Endothelial cell of umbilical vein (primary cell): ENCODE measurements at places on chromosomes 1 and 21. TPM values are rescaled to one million over a fixed set of nuclear protein-coding genes. Genes with fewer than 3 reads are reported as not detected.

The SPOCD1 gene
- 0.27 and 24.9 TPM in 2 replicates for total RNA-seq

The AVPR1B gene
- not detected in 2 replicates for total RNA-seq

The AADACL3 gene
- not detected in 2 replicates for total RNA-seq

The CASZ1 gene
- 5.1 and 5.2 TPM in 2 replicates for total RNA-seq

The TNFRSF1B gene
- 65.9 and 66.0 TPM in 2 replicates for total RNA-seq

The LEPROT gene
- 71.7 and 80.6 TPM in 2 replicates for total RNA-seq

The UAP1 gene
- total RNA-seq: 89.8 and 91.5 TPM in 2 replicates

The BTBD8 gene
- total RNA-seq: 1.5 and 1.7 TPM in 2 replicates

The SLC44A3 gene
- total RNA-seq: 0.42 and 0.58 TPM in 2 replicates

The BCAN gene
- total RNA-seq: not detected in 2 replicates

The CDCA8 gene
- 43.7 and 45.7 TPM in 2 replicates for total RNA-seq

The PTPRC gene
- not detected in 2 replicates for total RNA-seq

The OPRD1 gene
- total RNA-seq: not detected in 2 replicates

The ITLN2 gene
- not detected in 2 replicates for total RNA-seq

The UTP25 gene
- 10.5 and 11.7 TPM in 2 replicates for total RNA-seq

The MYOG gene
- not detected in 2 replicates for total RNA-seq

The AMY2B gene
- total RNA-seq: 1.2 and 1.8 TPM in 2 replicates

The SLAMF6 gene
- total RNA-seq: not detected in 2 replicates

The KLHDC9 gene
- 1.1 and 1.4 TPM in 2 replicates for total RNA-seq

The SERPINC1 gene
- total RNA-seq: 0.35 TPM in 1 of 2 replicates, not detected in the other

The PRDM16 gene
- total RNA-seq: not detected in 2 replicates

The STPG1 gene
- 5.9 and 10.2 TPM in 2 replicates for total RNA-seq

The ALX3 gene
- total RNA-seq: not detected in 2 replicates

The KLF17 gene
- not detected in 2 replicates for total RNA-seq

The ATP1A4 gene
- not detected in 2 replicates for total RNA-seq

The PRDM15 gene
- total RNA-seq: 10.0 and 12.9 TPM in 2 replicates

The DENND1B gene
- 3.3 and 5.4 TPM in 2 replicates for total RNA-seq

The ERICH3 gene
- not detected in 2 replicates for total RNA-seq

The CAMK1G gene
- not detected in 2 replicates for total RNA-seq

The PTPN22 gene
- total RNA-seq: not detected in 2 replicates

The C1orf74 gene
- 2.3 and 3.0 TPM in 2 replicates for total RNA-seq

The TNNI3K gene
- not detected in 2 replicates for total RNA-seq

The C1orf53 gene
- total RNA-seq: 2.1 and 3.5 TPM in 2 replicates

The INTS7 gene
- total RNA-seq: 16.1 and 18.1 TPM in 2 replicates

The SHE gene
- 43.4 and 52.7 TPM in 2 replicates for total RNA-seq

The RBP7 gene
- not detected in 2 replicates for total RNA-seq

The TBX19 gene
- 1.6 and 2.3 TPM in 2 replicates for total RNA-seq

The TIE1 gene
- total RNA-seq: 562 and 620 TPM in 2 replicates

The CYP2J2 gene
- total RNA-seq: 0.18 and 0.27 TPM in 2 replicates

The UBE2U gene
- total RNA-seq: not detected in 2 replicates

The BMP8B gene
- total RNA-seq: 0.07 TPM in 1 of 2 replicates, not detected in the other

The MNDA gene
- not detected in 2 replicates for total RNA-seq

The CNIH3 gene
- 1.0 and 2.5 TPM in 2 replicates for total RNA-seq
